ENCODE measurements at places on chromosomes 1 and 21. TPM values are rescaled to one million over a fixed set of nuclear protein-coding genes. Genes with fewer than 3 reads are reported as not detected.
A peak's percentile ranks its signal among the peaks of the same experiment; 100 is the strongest.

Gene RNU1-3
- not detected for total RNA-seq

Gene CA14
- total RNA-seq = not detected

Gene OPRD1
- total RNA-seq = not detected

Gene NEK2
- total RNA-seq = 0.16 TPM

Gene DMRTA2
- 0.43 TPM for total RNA-seq

Gene TAS1R1
- 7.5 TPM for total RNA-seq

Gene COL24A1
- 1.3 TPM for total RNA-seq

Gene SPRR2A
- not detected for total RNA-seq

Gene GJA4
- total RNA-seq = not detected

Gene RNPC3
- total RNA-seq = 14.4 TPM

Gene LCK
- not detected for total RNA-seq

GRCh38 chr21:33855190-33855589, 60.4 kb downstream of the ATP5PO start:
- no peak for DNase-seq

- no peak for DNase-seq
Measured at GRCh38 chr1:184210862-184211261, 159.3 kb downstream of the TSEN15 start.

DNA sequence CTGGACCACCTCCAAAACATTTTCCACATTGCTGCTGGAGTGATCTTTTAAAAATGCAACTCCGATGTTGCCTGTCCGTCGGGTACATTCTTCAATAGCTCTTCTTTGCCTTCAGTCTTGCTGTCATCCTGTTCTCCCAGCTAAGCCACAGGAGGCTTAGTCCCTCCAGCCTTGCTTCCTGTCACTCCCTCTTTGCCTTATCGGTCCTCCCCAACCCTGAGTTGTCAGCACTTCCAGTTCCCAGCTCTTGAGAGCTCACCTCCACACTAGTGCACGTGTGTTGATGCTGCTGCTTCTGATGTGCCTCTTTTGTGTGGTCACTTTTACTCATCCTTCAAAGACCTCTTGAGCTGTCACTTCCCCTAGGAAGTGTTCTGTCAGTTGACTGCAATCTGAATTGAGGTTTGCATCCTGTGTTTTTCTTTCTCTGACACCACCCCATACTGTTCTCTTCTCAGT, 15.3 kb downstream of the UCK2 start:
- peak; percentile 83 for DNase-seq

DNA sequence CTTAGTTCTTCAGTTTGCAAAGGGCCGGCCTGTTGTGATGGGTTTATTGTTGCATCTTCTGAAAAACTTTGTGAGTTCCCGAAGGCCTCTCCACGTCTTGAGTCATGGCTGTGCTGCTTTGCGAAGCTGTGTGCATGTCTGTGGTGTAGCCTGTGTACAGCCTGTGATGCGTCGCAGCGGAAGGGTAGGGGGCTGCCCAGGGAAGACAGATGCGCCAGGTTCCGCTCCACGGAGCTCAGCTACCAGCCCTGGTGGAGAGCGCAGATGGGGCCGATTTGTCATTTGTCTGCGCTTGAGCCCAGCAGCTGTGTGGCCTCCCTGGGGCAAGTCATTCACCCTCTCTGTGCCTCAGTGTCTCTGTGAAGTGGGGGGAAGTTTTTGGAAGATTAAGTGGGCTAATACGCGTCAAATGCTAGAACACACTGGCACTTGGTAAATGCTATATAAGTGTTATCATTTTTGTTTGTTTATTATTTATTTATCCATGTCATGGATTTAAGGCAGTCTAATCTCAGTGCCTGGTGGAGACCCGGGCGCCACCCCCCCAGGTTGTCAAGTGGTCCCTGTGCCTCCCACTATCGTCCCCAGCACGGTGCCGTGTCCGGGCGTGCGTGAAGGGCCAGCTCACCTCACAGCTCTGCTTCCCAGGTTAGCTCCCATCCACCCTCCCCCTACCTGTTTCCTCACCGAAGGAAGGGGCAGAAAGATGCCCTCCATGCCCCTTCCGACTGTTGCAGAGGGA, 8.4 kb downstream of the PDE9A start:
- no peak for DNase-seq

DNA sequence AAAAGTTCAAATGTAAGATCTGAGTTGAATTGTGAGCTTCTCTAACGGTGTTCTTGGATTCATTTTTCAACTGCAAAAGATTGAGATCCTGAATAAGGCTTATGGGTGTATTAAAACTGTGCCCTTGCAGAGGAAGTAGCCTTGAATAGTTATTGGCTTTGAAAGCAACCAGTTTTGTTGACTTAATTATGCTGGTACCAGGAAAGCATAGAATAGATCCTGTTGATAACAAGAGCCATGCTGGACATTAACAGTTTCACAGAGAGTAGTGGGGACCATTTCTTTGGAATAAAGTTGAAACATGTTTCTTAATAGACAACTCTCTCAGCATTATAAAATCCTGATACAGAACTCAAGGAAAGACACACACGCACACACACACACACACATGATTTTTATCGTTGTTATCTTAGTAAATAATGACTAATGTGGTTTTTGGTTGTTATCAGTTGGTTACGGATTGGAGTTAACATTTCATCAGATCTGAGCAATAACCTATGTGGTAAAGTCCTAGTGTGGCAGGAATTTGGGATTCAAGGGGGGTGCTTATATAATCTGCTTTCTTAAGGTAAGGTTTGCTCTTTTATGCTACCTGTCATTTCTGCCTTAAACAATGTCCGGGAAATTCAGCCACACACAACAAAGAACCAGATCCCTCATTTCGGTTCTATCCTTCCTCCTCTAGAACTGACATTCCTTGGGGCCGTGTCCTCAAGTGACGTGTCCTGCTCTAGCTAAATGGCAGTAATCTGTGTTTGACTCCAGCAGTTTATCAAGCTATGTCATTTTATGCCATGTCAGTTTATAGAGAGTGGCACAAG, 330.9 kb downstream of the CHRM3 start:
- DNase-seq = no peak

DNA sequence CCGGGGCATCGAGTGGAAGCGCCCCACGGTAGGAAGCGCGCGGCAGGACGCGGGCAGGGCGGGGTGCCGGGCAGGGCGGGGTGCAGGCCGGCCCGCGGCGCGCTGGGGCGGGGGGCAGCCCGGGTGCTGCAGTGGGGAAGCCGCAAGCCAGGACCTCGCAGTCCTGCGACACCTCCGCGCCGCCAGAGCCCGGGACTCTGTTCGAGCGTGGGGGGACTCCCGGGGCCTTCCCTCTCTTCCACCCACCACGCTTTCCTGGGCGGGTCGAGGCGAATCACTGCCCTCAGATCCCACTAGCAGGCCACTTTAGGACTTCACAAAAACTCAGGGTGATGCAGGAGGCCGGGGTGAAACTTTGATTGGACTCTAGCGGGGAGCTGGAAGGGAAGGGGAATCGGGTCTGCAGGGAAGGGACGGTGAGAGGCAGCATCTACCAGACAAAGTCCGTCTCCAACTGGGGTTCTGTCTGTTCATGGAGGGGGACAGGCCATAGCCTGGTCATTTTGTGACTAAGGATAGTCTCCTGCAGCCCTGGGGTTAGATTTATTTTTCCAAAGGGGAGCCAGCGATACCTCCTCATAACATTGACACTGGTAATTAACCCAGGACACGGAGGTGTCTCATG, 623 bp downstream of the CAPN2 start:
- peak; percentile 52 for DNase-seq

GRCh38 chr1:87528754-87529517, 200.3 kb downstream of the LMO4 start:
- no peak for DNase-seq

DNA sequence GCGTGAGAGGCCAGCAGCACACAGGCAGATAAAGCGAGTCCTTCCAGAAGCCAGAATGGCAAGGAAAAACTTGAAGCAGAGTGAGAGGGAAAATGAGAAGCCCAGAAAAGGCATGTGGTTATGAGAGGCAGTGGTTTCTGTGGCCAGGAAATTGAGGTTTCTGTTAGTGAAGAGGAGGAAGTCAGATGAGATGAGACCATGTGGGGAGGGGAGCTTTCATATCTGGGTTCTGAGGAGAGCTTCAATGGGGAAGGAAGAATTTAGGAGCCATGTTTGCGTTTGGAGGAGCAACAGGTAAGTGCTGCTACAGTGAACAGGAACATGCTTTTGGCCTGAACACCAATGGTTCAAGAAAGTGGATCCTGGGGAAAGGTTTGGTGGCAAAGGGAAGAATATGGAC, 6.1 kb upstream of the CD1A start:
- peak; percentile 1 for DNase-seq

GRCh38 chr1:67110352-67110751, 24.4 kb downstream of the C1orf141 start:
- no peak for DNase-seq

DNA sequence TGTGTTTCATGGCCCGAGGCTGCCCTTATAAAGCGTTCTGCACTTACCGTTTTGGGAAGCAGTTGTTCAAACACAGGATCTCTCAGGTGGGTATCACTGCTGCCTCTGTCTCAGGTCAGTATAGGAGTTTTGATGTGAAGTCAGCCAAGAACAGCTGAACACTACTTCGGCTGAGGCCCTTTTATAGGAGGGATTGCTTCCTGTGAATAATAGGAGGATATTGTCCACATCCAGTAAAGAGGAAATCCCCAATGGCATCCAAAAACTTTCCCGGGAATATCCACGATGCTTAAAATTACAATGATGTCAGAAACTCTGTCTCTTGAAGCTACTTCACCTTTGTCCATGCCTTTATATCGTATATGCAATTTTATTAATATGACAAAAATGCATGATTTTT, at the start of gene SELE:
Gene SELE, minus strand, starts transcription at position 156 of the 400 bp plus-strand sequence. CDS start 467 bp downstream, outside the sequence.
- DNase-seq = no peak

DNA sequence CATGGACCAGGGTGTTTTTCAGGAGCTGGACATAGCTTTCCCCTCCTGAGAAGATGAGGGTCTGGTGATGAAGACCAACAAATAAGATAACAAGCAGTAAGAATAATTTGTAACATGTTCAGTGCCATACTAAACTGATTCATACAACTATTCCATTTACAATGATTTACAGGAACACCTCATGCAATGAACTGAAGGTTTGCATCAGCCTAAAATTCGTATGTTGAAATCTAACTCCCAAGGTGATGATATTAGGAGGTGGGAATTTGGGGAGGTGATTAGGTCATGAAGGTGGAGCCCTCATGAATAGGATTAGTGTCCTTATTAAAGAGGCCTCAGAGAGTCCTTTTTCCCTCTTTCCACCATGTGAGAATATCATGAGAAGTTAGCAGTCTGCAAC, 15.9 kb upstream of the NIBAN1 start:
- no peak for DNase-seq

GRCh38 chr1:206082831-206083695, 30.1 kb downstream of the RHEX start:
- no peak for DNase-seq

DNA sequence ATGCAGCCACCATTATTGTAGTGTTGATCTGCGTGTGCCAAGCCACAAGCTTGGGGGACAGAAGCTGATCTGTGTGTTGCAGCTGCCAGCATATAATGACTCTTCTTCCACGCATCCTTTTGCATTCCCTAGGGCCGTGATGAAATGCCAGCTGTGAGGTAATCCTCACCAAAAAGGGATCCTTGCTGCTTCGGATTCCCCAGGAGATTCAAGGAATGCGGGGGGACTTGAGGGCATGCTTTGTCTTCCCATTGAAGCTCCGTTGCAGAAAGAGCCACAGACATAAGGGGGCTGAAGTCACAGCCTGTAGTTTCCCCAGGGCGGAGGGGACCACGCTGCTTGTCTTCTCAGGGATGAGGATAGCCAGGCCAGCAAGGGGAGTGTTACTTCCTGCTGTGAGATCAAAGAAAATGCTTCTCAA, 281.6 kb upstream of the FMN2 start:
- DNase-seq = peak; percentile 98

- peak; percentile 26 for DNase-seq
Measured at GRCh38 chr21:41783476-41784180, 16.8 kb upstream of the RIPK4 start.

DNA sequence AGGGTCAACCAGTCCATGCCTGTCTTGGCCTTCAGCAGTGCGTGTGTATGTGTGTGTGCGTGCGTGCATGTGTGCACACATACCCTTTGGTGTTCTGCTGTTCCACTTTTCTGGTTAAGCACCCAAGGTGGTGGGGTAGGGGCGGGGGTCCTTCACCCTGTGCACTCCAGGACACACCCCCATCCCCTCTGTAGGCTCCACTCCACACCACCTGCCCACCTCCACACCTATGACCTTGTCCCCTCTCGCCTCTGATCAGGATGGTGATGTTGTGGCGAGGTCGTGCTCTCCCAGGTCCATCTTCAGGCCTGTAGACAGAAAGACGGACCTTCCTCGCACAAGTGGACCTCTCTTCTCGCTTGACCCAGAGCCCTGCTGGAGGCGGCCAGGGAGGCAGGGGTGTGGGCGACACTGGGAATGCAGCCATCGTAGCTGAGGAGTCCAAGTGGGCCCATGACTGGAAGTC, 44.6 kb downstream of the WDR4 start:
- DNase-seq = no peak

- no peak for DNase-seq
Measured at GRCh38 chr1:30146448-30146847, 576.9 kb downstream of the MATN1 start.

DNA sequence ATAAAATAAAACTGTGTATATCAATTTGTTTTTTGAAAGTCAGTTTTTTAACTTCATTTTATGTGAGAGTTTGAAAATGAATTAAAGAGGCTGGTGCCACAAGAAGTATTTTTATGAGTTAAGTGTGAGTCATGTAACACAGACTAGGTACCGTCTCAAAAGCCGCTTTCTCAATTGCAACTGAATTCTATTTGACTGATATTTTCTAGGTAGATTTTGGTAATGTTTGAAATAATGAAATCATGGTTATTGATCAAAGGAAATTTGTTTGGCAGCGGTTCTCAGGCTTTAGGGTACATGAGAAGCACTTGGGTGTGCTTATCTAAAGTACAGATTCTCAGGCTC, 4.6 kb downstream of the SNX27 start:
- DNase-seq = no peak

GRCh38 chr1:202207292-202207691, 13.7 kb downstream of the LGR6 start:
- peak; percentile 81 for DNase-seq

- DNase-seq = no peak
Measured at GRCh38 chr1:54372978-54373377, 33.2 kb downstream of the SSBP3 start.

- DNase-seq = no peak
Measured at GRCh38 chr1:103177108-103177775, 68.9 kb upstream of the COL11A1 start.

- DNase-seq = no peak
Measured at GRCh38 chr1:218582646-218583045, 237.5 kb downstream of the TGFB2 start.

DNA sequence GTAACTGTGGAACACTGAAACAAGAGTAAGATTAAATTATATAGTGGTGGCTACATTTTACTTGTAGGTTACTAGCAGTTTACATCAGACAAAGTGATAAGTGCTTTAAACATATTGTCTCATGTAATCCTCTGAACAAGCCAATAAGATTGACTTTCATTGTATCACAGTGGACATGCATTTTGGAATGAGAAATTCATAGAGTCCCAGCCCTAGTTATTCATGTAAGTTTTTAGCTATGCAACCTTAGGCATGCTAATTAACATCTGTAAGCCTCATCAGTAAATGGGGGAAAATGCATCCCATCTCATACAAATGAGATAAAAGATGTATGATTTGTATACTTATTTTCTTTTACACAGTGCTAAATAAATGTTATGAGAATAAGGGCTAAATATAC, 1038.1 kb upstream of the ADGRL4 start:
- DNase-seq = no peak
